ENCODE measurements at places on chromosomes 6 and 20.

DNA sequence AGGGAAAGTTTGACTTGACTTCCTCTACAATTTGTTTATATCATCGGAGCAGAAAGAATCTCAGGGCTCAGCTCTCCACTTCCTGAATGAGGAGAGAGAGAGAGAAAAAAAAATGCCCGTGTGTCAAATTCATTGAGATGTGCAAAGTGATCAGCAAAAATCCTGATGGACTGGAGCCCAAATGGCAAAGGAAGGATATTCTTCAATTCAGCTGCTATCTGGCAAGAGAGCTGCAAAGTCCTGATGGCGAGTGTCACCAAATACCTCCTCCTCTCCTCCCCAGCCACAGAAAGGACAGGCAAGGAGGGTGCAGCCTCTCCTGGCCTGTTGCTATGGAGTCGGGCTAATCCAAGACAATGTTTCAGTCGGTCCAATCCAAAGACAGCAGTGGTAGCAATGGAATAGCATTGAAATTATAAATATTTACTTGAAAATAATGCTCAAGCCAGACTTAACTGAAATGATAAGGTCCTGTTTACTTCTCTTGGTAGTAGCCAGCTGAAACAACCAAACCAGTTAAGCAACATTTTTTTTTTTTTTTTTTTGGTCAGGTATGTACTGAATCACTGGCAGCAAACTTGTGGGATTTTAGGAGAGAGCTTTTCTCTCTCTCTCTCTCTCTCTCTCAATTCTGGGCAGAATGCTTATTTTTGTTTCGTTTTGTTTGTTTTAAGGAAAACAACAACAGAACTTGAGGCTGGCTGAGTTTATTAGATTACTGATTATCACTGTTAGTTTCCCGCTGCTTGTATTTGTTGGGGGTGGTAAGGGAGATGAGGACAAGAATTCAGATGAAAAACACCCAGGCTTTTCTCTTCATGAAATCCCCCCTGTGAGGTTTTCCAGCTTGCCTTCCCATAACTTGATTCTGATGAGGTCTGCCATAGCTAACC lies 204.2 kb downstream of the BCAS1 start:
- DNase-seq, result no peak

- no peak for DNase-seq
Measured at GRCh38 chr6:66226109-66226508, 519.1 kb upstream of the EYS start.

GRCh38 chr20:16119909-16120308 lies 453.3 kb downstream of the KIF16B start:
- no peak for DNase-seq

GRCh38 chr20:2108987-2109386 lies 7.4 kb downstream of the STK35 start:
- DNase-seq, result no peak

GRCh38 chr6:139557547-139557946 lies 183.1 kb upstream of the CITED2 start:
- DNase-seq, result no peak

All from activated CD8-positive, alpha-beta memory T cell treated with anti-CD3 and anti-CD28 coated beads for 4 hours (primary cell).